NCI-H526 (cell line): ENCODE measurements at places on chromosomes 6 and 20.

GRCh38 chr6:23006656-23007055, 437.3 kb downstream of the HDGFL1 start:
- no peak for DNase-seq

GRCh38 chr6:34094474-34095135, 51.3 kb downstream of the GRM4 start:
- no peak for DNase-seq

DNA sequence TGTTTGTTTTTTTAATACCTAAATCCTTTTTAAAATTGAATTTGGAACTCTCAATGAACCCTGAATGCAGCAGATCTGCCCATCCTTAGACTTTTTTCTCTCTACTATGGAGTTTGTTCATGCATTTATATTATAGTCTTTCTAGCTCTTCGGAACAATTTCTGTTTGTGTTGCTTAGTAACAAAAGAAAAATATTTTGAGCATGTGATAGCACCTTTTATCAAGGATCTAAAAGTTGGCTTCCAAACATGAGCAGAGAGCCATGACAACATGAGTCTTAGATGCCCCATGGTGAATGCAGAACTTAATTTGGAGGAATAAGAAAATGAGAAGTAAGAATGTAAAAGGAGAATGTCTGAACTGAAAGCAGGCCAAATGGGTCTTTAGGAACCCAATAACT, 133.7 kb downstream of the EDN1 start:
- DNase-seq, result no peak

- DNase-seq, result no peak
These were observed 9.9 kb downstream of the LAMA5 start for GRCh38 chr20:62357187-62357667.

- DNase-seq, result no peak
These were observed 70.2 kb upstream of the CCDC167 start for GRCh38 chr6:37569743-37570481.

- DNase-seq, result no peak
These were observed 109.2 kb upstream of the NXT1 start for GRCh38 chr20:23241416-23241815.

GRCh38 chr6:41642960-41643898, 5.0 kb downstream of the MDFI start:
- DNase-seq, result peak; percentile 28

DNA sequence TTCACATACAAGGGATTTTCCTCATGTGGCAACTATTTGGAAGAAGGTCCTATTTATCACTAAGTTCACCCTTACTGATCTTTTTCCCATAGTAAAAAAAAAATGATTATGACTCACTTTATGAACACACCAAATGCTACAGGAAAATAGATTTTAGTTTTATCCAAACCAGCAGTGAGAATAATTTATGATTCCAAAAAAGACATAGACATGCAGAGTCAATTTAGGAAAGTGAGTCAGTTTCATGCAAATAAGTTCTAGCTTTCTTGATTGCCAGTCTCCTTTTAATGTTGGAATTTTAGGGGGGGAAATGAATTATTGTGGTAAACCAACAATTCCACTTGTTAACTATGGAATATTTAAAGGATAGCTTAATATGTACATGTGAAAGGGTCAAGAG, 64.0 kb upstream of the RNF146 start:
- no peak for DNase-seq

- no peak for DNase-seq
These were observed 106.7 kb upstream of the INSM1 start for GRCh38 chr20:20261159-20261558.
